ENCODE measurements at places on chromosomes 5 and 9. TPM values are rescaled to one million over a fixed set of nuclear protein-coding genes. Genes with fewer than 3 reads are reported as not detected.

DNA sequence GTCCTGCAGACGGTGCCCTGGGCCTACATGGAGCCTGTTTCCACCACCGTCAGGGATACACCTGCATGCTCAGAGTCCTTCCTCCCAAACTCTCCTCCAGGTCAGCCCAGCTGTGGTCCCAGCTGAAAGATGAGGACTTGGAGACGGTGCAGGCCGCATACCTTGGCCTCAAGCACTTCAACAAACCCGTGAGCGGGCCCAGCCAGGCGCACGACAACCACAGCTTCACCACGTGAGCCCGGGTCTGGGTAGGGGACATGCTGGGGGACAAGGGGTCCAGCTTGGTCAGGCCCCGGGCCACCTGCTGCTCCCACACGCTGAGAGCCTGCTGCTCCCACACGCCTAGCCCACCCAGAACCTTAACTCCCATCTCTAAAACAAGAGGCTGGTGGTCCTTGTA is 16.6 kb upstream of the CARD19 start:
- no peak for DNase-seq

DNA sequence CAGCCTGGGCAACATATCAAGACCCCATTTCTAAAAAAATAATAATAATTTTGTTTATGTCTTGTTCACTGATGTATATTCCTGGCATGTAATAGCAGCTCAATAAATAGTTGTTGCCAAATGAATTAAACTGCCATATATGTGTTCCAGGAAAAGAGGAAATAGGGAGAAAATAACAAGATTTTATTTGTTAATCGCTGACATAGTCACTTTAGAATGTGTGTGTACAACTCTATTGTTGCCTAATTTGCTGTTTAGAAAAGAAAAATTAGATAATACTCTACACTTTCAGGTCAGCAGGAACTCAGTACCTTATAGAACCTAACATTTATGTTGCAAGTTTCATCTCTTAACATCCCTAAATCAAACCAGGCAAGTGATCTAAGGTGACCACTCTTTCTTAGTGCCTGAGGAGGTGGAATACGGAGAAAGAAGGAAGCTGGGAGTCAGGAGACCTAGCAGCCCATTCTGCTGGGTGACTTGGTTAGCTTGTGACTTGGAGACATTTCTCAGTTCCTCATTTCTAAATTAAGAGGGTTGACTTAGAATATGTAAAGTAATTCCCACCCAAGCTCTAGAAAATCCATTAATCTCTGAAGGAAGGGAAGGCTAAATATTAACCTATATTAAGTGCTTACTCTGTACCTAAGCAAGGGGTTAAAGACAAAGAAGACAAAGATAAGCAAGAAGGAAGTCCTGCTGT is 110.3 kb upstream of the IQGAP2 start:
- DNase-seq: no peak

GRCh38 chr9:36063804-36064447 is 27.2 kb downstream of the RECK start:
- DNase-seq: no peak

DNA sequence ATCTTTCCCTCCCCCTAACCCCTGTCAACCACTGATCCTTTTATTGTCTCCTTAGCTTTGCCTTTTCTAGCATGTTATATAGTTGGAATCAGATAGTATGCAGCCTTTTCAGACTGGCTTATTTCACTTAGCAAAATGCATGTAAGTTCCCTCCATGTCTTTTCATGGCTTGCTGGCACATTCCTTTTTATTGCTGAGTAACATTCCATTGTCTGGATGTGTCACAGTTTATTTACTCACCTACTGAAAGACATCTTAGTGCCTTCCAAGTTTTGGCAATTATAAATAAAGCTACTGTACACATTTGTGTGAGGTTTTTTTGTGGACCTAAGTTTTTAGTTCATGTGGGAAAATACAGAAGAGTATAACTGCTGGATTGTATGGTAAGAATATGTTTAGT is 230.1 kb downstream of the PBX3 start:
- no peak for DNase-seq

GRCh38 chr9:93682155-93682968 is 106.0 kb downstream of the PHF2 start:
- peak; percentile 94 for DNase-seq

GRCh38 chr5:128966846-128967245 is 1.6 kb downstream of the SLC27A6 start:
- no peak for DNase-seq

DNA sequence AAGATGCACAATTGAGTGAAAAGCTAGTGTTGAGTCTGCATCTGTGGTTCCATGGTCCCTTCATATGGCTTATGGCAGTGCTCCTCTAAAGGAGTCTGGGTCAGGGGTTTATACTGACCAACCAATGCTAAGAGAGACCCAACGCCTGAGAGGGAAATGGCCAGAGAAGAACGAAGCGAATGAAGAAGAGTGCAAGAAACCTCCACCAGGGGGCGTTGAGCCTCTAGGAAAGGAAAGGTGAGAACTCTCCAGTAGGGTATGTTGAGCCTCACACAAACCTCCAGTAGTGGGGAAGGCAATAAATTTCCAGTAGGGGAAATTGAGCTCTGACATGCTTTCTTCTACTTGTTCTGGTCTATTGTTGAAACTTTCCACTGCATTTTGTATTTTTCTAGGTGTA is 470.6 kb downstream of the PRDM9 start:
- DNase-seq: peak; percentile 10

GRCh38 chr9:109171926-109172325 is 4.9 kb upstream of the FRRS1L start:
- DNase-seq: no peak

DNA sequence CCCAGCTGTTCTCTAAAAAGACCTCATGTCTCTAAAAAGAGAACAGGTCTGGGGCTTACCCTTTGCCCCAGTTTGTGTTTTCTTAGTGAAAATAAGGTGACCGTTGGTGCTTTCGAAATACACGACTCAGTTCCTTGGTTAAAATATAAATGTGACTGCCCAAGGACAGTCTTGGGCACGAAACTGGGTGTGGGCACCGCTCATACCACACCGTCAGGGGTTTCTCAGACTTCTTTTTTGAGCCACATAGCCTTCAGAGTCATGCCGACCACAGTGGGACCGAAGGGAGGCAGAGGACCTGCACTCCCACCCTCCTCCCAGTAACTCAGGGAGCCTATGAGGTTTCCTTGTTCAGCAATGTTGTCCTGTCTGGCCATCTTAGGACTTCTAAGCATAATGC is 6.5 kb downstream of the SNX18 start:
- DNase-seq: no peak

- no peak for DNase-seq
Observed at GRCh38 chr5:69049151-69049550, 44.7 kb upstream of the SLC30A5 start.

DNA sequence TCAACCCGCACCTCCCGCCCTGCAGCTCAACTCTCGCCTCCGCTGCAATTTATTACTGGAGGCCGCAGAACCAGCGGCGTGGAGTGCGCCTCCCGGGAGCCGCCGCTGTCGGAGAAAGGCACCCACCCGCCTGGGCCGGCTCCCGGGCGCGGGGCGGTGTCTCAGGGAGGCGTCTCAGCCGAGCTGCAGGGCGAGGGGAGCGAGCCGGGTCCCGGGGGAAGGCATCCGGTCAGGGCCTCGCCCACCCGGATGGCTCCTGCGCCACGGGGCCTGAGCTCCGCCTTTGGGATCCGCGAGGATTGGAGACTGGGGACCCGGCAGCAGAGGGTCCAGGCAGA is 32.9 kb downstream of the TSPAN17 start:
- DNase-seq: peak; percentile 86

DNA sequence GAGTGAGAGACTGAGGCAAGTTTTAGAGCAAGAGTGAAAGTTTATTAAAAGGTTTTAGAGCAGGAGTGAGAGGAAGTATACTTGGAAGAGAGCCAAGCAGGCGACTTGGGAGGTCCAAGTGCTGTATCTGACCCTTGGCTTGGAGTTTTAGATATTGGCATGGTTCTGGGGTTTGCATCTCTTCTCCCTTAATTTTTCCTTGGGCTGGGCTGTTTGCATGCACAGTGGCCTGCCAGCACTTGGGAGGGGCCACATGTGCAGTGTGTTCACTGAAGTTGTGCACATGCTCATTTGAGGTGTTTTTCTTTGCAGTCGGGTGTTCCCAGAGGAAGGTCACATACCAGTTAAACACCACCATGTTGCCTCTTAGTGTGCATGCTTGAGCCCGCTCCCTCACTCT is 464.1 kb downstream of the DMRT2 start:
- DNase-seq: no peak

- no peak for DNase-seq
Observed at GRCh38 chr5:142663246-142663645, 22.6 kb downstream of the FGF1 start.

The BNC2 gene
- 7.9 TPM for total RNA-seq

The GOLM1 gene
- 24.3 TPM for total RNA-seq

The CCDC152 gene
- total RNA-seq: 6.6 TPM

The AMACR gene
- total RNA-seq: 18.3 TPM

The SLCO6A1 gene
- not detected for total RNA-seq

The INVS gene
- 9.4 TPM for total RNA-seq

The GGTA1 gene
- total RNA-seq: not detected

The CDKN2A gene
- total RNA-seq: not detected

The FGD3 gene
- total RNA-seq: 1.3 TPM

All from H7 (cell line).